ENCODE measurements at places on chromosomes 12 and 14.

DNA sequence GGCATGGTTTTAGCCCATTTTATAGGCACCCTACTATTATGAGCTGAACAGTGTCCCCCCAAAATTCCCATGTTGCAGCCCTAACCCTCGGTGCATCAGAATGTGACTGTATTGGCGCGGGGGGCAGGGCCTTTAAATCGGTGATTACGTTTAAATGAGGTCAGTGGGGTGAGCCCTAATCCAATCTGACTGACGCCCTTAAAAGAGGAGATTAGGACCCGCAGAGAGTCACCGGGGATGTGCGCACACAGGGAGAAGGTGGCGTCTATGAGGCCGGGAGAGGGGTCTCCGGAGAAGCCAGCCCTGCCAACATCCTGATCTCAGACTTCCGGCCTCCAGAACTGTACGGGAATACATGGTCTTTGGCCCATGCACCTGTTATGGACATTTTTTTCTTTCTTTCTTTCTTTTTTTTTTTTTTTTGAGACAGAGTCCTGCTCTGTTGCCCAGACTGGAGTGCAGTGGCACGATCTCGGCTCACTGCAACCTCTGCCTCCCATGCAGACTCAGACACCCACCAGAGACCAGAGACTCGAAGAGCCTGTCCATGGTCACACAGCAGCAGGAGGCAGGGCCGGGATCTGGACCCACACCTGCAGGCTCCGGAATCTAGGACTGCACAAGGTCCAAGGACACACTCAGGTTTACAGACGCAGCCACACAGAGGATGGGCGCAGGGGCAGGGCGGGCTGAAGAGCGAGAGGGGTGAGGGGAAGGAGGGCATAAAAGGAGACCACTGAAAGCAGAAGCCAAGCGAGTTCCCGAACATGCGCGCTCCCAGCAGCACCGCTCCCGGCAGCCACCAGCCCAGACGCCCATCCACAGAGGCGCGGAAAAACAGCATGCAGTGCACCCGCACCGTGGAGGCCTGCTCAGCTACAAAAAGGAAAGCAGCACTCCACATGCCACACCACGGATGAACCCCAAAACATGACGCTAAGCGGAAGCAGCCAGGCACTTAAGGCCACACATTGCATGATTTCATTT lies 19.0 kb downstream of the SCARB1 start:
- no peak for DNase-seq

DNA sequence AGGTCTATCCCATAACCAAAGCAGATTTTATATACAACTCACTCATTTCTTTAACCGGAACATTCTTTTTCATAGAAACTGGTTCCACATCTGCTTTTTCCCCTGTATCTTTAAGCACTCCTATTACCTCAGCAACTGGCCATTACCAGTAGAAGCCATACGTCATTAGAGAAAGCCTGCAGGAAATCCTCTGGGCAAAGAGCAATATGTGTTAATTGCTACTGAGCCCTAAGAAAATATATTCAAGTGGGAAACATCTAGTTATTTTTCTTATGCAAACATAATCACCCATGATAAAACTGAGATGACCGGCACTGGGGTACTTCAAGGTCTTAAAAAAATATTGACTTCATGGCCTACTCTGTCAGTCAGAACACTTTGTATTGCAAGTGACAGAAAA lies 28.2 kb upstream of the CPSF6 start:
- DNase-seq: no peak

DNA sequence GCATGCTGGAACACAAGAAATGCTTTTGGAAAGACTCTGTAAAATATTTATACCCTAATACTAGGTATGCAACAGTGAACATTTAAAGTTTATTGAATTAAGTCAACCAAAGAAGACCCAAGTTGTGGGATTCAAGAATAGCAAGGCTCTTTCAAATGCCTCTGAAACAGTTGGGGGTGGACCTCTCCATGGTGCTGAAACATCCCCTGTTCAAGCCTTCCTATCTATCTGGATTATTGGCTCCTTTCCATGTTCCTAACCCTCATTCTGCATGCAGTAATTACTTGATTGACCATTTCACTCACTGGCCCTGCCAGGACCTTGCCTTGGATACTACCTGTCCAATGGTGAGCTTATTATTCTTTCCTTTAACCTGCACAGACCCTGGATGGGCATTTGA lies 349.7 kb downstream of the NRXN3 start:
- DNase-seq: peak; percentile 18

- peak; percentile 15 for DNase-seq
Measured at GRCh38 chr12:103924761-103925641, 5.2 kb upstream of the HSP90B1 start.

GRCh38 chr12:59636945-59637691 lies 41.3 kb downstream of the SLC16A7 start:
- DNase-seq: no peak

DNA sequence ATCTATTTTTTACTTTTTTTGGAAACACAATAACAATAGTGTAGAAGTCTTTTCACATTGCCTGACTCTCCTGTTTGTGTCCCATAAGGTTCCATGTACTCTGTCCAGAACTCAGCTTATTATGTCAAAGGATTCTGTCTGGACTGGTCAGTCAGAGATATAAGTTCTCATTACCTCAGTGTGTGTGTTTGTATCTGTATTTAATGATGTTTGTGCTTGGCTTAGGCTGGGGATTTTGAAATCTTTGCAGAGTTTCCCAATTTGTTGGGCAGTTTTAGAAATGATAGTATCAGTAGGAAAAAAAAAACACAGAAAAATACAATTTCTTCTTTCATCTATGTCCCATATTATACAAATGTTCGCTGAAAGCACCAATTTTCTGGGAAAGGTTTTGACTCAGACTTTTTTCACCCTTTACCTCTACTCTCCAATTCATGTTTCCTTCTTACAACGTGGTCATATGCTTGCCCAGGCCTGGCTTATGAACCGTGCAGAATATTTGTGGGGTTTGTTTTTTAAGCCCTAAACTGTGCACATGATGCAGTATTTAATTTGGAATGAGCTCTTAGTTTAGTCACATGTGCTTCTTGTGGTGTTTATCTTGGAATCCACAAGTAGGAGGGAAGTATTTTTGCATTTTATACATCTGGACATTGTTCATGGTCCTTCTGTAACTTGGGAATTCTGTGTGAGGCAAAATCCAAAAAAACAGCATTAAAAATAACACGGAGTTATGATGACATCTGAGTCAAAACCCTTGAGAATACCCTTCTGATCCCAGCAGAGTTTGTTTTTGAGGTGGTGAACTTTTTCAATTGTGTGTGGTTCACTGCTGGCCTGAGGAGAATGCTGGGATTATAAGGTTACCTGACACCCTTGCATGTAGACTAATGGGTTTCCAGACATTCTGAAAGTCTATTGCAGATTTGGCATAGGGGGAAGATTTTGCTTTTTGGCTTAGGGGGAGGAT lies 121.2 kb downstream of the RAD51B start:
- DNase-seq: peak; percentile 20

DNA sequence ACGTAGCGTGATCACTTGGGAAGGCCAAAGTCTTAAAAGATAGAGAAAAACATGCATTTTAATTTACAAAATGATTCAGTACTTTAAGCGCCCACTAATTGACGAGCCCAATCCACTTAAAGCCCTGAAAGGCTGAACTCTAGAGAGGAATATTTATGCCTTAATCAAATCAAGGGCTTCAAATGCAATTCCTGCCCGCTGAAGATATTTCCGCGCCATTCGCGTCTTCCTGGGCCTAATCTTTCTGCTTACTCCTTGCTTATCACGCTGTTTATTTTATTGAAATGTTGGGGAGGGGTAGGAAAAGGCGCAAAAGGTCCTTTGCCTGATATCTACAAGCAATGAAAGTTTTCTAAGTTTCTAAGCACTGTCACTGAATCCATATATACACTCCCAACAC lies 4.0 kb downstream of the TBX3 start:
- no peak for DNase-seq

DNA sequence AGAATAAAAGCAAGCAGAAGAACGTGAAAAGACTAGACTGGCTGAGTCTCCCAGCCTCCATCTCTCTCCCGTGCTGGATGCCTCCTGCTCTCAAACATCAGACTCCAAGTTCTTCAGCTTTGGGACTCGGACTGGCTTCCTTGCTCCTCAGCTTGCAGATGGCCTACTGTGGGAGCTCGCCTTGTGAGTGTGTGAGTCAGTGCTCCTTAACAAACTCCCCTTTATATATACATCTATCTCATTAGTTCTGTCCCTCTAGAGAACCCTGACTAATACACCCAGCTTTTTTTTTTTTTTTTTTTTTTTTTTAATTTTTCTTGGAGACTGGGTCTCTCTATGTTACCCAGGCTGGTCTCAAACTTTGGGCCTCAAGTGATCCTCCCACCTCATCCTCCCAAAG lies 46.9 kb downstream of the ACTN1 start:
- DNase-seq: no peak

DNA sequence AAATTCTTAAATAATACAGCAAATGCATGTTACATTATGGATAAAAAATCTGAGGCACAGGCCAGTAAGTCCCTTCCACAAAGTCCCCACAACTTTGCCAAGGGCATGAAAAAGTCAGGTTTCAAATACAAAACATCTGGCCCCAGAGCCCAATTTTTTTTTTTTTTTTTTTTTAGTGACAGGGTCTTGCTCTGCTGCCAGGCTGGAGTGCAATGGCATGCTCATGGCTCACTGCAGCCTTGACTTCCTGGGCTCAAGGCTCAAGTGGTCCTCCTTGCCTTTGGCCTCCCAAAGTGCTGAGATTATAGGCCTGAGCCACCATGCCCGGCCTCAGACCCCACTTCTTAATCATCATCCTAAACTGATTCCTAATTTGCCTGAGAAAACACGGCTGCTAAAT lies 3.1 kb upstream of the TTC8 start:
- no peak for DNase-seq

- no peak for DNase-seq
Measured at GRCh38 chr12:9786726-9787717, 26.3 kb upstream of the CD69 start.

GRCh38 chr12:121921066-121921465 lies 2.7 kb downstream of the CFAP251 start:
- no peak for DNase-seq

DNA sequence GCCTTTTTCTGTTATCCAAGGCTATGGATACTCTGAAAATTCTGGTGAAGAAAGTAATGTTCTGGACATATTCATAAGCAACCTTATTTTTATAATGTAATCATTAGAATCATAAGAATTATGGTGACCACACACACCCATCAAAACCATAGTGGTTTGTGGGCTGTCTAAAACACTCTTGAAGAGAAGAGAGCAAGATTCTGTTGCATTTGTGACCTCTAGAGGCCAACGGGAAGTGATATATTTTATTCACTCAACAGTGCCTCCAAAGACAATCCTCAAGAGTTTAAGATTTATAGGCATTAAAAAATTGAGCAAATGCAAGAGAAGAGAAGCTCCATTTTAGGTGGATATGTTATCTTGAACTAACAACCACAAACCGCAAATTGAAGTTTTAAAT lies 68.5 kb upstream of the LGR5 start:
- DNase-seq: no peak

DNA sequence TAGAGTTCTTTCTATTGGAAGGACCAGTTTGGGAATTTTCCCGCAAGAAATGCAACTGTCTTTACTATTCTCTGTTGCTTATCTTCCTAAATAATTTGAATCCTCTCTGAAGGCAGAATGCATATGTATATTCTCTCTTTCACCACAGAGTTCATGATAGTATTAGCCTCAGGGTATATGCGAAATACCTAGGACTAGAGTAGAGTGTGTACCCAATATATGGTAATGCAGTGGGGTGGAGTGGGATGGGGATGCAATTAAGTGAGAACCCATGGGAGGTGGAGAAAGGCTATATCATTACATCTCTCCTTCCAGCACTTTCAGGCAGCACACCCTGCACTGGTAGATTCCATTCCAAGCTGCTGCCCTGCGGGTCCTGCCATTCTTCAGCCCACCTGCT lies 207.3 kb downstream of the ANO2 start:
- DNase-seq: no peak
